ENCODE measurements at places on chromosomes 2 and 18.

DNA sequence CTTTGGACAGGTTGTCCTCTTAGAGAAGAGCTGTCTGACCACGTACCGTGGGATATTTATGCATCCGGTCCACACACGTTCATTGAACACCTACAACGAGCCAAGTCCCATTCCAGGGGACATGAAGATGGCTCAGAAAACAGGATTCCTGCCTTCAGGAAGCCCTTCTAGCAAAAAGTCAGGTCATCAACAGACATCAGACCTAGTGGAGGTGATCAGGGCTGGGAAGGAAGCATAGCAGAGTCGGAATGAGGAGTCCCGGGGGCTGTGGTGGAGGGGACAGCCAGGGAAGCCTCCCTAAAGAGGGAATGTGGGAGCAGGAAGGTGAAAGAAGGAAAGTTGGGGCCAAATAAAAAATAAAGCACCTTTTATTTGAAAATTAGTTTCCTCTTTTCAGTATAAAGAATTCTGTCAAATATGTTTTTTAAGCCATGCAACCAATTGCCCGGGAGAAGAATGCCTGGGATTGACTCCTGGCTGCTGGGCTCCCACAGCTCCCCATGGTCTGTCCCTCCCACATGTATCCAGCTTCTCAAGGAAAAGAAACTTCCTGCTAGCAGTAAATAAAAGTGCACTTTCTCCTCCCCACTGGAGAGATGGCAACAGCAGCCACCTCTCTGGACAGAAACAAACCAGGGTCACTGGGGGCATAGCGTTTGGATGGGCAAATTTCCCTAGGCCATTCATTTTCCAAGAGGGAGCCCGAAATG, 144.8 kb downstream of the SMAD7 start:
- no peaks in the 10 kb centered on the region for H3K27me3 ChIP-seq
- DNase-seq = no peak
- peak overlapping the region; percentile 63 for H3K27ac ChIP-seq
- no peaks in the 10 kb centered on the region for H3K36me3 ChIP-seq
- H3K4me1 ChIP-seq = peaks cover 28% of the 10 kb centered on the region

GRCh38 chr2:47708801-47709499, 74.0 kb upstream of the MSH6 start:
- no peaks in the 10 kb centered on the region for H3K36me3 ChIP-seq
- DNase-seq = no peak
- H3K4me3 ChIP-seq = no peak overlapping the region

GRCh38 chr2:16664809-16665747, 556 bp downstream of the CYRIA start:
- peaks cover 29% of the 10 kb centered on the region for H3K4me1 ChIP-seq
- no peaks in the 10 kb centered on the region for H3K27me3 ChIP-seq
- no peaks in the 10 kb centered on the region for H3K36me3 ChIP-seq
- H3K27ac ChIP-seq = peak overlapping the region; percentile 72
- DNase-seq = no peak
- H3K4me3 ChIP-seq = peak overlapping the region; percentile 65

DNA sequence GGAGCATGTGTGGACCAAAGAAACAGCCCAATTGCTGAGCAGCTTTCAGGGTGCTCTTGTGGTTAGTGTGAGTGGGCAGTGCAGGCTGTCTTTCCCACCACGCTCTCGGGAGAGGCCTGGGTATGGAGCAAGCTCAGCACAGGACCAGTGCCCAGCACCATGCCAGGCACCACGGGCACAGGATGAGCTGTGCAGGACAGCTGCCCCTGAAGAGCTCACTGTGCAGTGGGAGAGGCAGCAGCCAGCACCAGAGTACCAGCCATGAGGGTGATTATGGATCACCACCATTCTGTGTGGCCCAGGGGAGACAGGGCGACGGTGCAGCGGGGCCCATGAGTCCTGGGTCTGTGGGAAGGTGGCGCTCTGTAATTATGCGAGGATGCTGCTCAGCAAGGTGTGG, 29.7 kb upstream of the FAHD2A start:
- no peak overlapping the region for H3K27ac ChIP-seq
- no peaks in the 10 kb centered on the region for H3K27me3 ChIP-seq
- H3K4me3 ChIP-seq = no peak overlapping the region

DNA sequence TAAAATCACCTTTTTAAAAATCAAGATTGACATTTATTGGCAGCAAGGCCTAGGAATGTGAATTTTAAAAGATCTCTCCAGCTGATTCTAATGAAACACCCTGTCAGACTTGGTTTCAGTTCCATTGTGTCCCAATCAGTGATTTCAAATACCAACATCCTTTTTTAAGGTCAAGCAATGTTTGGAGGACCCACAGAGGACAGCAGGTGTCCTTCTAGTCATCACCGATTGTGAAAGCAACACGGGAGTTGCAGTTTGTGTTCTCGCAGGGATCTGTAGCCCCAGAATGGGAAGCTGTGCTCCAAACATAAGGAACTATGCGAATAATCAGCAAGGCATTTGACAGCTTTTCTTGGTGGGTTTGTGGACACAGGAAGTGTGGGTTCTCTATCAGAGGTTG, 4.5 kb upstream of the KIDINS220 start:
- H3K4me3 ChIP-seq = no peak overlapping the region
- H3K4me1 ChIP-seq = peaks cover 5% of the 10 kb centered on the region
- no peak for DNase-seq
- H3K27me3 ChIP-seq = no peaks in the 10 kb centered on the region
- no peaks in the 10 kb centered on the region for H3K36me3 ChIP-seq
- no peak overlapping the region for H3K27ac ChIP-seq

GRCh38 chr2:8380566-8380965, 301.3 kb upstream of the ID2 start:
- H3K27me3 ChIP-seq = no peaks in the 10 kb centered on the region
- no peak overlapping the region for H3K4me3 ChIP-seq
- DNase-seq = no peak
- no peaks in the 10 kb centered on the region for H3K4me1 ChIP-seq
- H3K36me3 ChIP-seq = no peaks in the 10 kb centered on the region
- H3K27ac ChIP-seq = no peak overlapping the region

All from esophagus squamous epithelium (tissue), 5 donors.